SW 1271 (cell line): ENCODE measurements at places on chromosomes 11 and 22.
A peak's percentile ranks its signal among the peaks of the same experiment; 100 is the strongest.

DNA sequence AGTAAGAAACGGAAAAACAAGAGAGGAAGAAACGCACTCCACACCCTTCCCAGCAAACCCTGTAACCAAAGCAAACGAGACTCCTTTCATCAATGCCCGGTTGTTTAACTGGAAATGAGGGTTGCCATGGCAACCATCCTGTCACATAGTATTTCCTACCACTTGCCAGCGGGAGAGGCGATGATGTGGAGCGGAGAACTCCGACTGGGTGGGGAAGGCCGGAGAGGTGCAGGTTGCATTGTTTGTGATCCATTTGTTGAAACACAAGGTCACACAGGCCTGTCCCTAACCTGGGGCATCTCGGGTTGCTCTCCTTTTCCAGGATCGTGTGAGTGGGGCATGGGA is 609.9 kb downstream of the BUD13 start:
- no peak for DNase-seq

GRCh38 chr11:121249039-121249663 is 43.4 kb upstream of the SC5D start:
- DNase-seq = peak; percentile 35

DNA sequence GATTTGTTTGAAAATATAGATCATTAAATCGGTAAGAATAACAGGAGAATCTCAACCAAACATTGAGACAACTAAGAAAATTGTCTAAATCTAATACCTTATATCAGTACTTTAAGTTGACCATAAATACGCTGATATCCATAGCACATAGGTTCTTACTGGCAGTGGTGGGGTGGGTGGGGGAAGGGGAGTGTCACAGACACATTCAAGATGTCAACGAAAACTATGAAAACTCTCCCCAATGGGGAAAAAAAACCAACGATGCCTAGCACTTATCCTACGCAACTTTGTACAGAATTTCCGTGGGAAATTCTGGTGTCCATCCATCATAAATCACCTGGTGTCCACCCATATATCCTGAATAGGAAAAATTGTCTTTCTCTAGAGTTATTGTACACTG is 6.2 kb downstream of the GRAP2 start:
- no peak for DNase-seq

DNA sequence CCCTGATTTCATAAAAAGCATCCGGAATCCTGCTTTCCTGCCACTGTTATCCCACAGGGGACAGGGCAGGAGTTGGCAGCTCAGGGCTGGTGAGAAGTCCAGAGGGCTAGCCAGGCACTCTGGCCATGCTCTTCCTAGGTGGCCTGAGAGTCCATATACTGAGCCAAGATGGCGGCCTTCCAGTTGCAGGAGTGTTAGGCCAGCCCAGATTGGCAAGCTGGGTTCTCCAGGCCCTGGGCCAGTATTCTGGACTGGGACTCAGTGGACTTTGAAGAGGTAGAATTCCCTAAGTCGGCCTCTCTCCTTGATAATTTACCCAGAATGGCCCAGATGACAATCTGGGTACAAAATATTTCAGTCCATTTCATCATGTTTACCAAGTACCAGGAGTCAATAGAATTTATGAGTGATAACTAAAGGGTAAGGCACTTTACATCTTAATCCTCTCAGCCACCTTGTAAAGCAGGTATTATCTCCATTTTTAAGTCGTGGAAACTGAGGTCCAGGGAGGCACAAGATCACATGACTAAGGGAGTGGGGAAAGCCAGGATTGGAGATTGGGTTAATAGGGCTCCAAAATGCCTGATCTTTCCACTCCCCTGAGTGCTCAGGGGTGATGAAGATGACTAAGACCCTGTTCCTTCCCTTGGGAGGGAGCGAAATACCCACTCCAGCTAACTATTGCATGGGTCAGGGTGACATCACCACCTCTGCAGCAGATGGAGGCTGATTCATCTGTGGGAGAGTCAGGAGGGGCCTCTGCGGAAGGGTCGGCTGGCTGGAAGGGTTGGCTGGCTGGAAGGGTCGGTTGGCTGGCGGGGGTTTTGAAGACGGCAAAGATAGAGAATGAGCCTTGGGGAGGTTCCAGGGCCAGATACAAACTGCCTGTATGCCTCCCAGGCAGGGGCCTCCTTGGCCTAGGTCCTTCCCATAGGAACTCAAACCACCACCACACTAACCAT is 1.2 kb upstream of the MICALL1 start:
- no peak for DNase-seq

DNA sequence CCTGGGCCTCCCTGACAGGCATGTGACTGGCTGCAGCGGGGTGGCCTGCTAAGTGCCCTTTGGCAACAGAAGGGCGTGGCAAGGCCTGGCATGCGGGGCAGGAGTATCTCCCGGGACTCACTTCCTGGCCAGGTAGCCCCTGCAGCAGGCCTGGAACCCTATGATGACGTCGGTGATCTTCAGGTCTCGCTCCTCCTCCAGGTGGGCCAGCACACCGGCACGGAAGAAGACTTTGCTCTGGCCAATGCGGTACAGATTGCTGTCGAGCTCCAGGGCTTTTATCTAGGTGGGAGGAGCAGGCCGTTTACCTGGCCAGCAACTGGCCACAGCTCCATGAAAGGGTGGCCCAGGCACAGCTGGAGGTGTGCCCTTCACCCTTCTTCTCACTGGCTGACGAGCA is 50.9 kb downstream of the APOL1 start:
- DNase-seq = no peak

DNA sequence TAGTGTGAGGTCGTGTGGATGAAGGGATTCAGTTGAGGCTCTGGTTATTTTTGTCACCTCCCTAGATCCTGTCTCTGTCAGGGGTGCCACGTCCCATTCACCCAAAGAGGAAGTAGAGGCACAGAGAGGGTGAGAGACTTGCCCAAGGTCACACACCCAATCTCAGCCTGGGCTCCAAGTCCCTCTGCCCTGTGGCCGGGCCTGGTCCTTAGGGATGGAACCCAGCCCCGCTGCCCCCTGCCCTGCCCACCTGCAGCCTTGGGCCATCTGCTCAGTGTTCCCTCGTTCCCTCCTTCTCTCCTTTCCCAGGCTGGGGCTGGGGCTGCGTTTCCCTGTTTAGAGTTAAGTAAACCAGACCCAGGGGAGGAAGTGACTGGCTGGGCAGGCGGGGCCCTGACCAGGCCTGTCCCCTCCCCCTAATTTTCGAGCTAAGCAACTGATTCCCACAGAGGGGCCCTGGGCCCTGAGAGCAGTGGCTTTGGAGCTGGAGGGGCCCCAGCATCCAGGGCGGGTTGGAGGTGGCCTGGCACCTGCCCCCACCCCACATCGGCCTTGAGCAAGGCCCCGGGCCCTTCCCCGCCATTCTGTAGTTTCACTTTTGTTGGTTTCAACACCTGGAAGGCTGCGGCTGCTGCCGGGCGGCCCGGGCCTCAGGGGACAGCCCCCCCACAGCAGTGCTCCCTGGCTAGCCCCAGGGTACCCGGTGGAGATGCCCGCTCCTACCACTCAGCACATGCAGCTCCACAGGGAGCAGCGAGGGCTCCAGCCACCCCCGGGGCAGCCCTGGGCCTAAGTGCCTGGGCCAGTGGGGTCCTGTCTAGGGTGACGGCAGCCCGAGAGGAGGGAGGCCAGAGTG is 1.5 kb downstream of the TCIRG1 start:
- peak; percentile 76 for DNase-seq

DNA sequence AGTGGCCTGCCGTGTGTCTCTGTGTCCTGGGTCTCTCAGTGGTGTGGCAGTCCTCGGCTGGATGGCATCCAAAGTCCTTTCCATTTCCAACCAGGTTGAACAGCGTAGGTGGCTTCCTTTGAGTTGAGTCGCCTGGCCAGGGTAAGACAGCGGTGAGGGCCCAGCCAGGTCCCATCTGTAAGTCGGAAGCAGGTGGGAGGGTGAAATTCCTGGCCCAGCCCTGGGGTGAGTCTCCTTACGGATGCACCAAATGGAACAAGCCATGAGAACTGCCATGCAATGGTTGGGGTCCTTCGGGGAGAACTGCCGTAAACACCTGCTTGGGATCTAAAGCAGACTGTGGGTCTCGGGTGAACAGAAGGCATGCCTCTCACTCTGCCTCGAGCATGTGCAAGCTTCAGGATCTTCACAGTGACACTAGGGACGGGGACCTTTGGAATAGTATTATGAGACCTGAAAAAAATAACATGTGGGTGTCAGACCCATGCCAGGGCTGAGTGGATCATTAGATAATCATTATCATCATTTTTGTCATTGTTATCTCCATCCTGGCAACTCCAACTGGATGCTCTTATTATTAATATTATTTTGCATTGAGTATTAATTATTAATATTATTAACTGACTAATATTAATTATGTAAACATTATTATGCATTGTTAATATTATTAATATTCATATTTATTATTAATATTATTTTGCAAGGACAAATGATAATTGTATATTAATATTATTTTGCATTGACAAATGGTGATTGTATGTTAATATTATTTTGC is 57.7 kb upstream of the LINC01488 start:
- no peak for DNase-seq

GRCh38 chr22:19509923-19510322 is 14.3 kb downstream of the CLDN5 start:
- no peak for DNase-seq
